Thyroid gland (tissue), 4 donors: ENCODE measurements at places on chromosomes 12 and 14. TPM values are rescaled to one million over a fixed set of nuclear protein-coding genes. Genes with fewer than 3 reads are reported as not detected.

DNA sequence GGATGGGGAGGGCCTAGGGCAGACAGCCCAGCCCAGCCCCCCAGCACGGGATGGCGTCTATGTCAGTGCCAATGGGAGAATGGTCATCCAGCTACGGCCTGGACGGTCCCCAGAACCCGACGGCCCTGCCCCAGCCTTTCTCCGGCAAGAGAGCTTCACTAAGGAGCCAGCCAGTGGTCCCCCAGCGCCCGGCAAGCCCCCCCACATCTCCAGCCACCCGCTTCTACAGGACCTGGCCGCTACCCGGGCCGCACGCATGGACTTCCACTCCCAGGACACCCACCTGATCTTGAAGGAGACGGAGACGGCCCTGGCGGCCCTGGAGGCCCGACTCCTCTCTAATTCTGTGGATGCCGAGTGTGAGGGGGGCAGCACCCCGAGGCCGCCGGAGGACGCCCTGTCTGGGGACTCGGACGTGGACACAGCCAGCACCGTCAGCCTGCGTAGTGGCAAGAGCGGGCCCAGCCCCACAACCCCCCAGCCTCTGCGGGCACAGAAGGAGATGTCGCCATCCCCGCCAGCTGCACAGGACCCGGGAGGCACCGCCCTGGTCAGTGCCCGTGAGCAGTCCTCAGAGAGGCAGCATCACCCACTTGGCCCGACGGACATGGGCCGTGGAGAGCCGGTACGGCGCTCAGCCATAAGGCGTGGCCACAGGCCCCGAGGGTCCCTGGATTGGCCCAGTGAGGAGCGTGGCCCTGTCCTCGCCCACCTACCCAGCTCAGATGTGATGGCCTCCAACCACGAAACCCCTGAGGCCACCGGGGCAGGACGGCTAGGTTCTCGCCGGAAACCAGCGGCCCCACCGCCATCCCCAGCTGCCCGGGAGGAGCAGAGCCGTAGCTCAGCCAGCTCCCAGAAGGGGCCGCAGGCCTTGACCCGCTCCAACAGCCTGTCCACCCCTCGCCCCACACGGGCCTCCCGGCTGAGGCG, 21.9 kb downstream of the CEP170B start:
- no peak for DNase-seq

DNA sequence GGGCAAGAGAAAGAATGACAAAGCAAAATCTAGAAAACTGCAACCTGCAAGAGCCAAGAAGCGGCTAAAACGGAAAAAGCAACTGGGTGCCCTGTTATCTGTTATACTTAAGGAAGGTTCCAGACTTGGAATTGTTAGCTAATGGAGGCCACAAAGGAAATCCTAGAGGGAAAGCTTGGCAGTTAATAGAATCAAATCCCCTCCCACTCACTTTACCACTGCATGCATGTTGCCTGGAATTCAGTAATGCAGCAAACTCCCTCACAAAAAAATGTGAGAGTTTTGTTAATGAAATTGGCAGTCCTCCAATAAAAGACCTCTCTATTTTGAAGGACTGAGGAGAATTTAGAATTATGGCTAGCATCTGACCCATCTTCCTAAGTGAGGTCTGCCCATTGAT, 164.2 kb upstream of the SOX5 start:
- no peak for DNase-seq

DNA sequence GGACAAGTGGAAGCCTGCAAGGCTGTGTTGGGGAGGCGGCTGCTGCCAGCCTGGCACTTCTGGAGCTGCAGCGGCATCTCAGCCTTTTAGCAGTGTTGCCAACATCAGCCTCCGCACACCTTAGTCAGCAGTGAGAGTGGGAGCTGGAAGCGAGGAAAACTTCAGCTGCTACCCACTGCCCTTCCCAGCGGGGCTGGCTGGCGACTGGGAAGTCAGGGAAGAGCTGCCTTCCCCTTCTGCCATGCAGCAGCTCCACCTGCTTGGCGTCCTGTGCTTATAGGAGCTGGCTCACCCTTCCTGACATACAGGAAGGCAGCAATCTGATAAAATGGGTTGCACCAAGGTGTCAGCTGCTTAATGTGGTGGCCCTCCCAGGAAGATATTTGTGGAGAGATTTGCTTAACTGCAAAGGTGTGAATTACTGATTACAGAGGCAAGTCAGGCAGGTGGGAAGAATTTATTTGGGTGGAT, 15.4 kb upstream of the PLEKHG3 start:
- DNase-seq = no peak

DNA sequence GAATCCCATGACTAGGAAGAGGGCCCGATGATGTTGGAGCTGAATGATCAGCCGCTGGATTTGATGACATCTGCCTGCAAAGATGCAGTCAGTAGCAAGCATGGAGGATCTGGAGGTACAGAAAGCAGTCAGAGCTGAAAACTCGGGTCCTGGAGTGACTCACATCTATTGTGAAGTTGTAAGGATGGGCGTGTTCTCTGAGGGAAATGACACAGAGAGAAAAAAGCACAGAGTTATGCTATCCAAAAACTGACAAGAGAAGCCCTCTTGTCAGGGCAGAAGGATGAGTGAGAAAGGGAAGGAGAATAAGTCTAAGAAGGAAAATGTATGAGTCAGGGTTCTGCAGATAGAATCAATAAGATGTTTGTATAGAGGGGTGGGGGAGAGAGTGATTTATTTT, 380.4 kb upstream of the CCDC196 start:
- no peak for DNase-seq

BDKRB2 gene
- total RNA-seq = 9.9 TPM

PLBD1 gene
- 9.5 TPM for total RNA-seq

C12orf60 gene
- total RNA-seq = 0.67 TPM

DNA sequence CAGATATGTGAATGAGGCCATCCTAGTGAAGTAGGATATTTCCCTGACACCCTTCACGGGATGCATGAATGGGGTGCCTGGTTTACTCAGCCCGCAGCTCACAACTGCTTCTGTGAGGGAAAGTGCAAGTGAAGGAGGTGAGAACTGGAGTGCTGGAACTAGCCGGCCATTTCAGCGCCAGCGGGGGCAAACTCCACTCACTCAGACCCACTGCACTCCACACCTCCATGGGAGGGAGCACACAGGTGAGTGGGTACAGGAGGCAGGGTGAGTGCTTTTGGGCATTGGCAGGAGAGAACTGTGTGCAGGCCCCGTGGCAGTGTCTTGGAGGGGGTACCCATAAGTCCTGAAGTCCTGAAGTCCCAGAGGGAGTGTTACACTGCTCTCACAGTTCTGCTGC, 1008.4 kb downstream of the SLC6A15 start:
- no peak for DNase-seq

DNA sequence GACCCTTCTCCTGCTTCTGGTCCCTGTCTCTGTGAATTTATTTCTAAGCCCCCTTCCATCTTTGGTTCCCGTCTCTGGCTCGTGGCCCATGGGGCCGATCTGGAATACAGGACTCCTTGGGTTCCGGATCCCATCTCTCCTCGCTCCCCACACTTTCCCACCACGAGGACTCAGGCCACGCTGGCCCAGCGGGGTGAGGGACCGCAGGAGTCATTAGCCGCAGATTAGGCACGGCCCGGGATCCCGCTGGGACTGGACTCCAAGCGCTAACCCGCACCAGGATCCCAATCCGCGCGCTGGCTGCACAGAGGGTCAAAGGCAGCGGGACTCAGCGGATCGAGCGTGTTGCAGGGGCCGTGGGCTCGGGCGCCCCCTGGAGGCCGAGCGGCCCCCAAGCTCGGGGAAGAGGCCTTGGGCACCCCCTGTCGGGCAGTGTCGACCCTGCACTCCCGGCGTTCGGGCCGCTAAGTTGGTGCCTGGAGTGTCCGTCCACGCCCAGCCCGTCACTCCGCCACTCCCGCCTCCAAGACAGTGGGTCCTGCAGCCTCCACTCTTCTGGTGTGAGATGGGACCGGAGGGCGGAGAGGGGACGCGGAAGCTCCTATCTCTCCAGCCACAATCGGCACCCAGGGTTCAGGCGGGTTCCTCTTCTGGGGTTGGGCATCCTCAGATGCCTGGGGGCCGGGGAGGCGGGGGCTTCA, 9.5 kb downstream of the SHMT2 start:
- peak; percentile 79 for DNase-seq

DNA sequence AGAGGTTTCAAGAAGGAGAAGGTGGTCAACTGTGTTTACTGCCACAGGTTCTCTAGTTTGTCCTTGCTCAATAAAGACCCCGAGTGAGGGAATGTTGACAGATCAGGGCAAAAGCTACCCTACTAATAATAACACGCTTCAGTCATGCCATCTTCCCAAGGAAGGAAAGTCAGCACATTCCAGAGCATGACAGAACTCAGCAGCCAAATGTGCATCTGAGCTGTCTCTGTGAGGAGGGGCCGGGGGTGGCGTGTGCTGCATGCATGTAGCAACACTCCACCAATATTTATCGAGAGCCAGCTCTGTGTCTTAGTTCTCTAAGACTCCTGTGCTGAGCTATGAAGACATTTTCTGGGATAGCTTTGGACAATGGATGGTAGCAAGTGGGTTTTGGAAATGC, 260.4 kb downstream of the DPF3 start:
- DNase-seq = no peak

SAMD15 gene
- 9.5 TPM for total RNA-seq
